GM23338 (cell line): ENCODE measurements at places on chromosomes 7 and 10. TPM values are rescaled to one million over a fixed set of nuclear protein-coding genes. Genes with fewer than 3 reads are reported as not detected.
A peak's percentile ranks its signal among the peaks of the same experiment; 100 is the strongest.

The CALML3 gene
- polyA plus RNA-seq, result not detected in 2 replicates

The SEMA4G gene
- 5.3 and 6.3 TPM in 2 replicates for polyA plus RNA-seq

The GARIN1A gene
- polyA plus RNA-seq, result 0.10 TPM in 1 of 2 replicates, not detected in the other

The TMEM176A gene
- 0.34 and 0.66 TPM in 2 replicates for polyA plus RNA-seq

- H3K4me3 ChIP-seq, result peak overlapping the region; percentile 83
- DNase-seq, result peak; percentile 75
- H3K4me1 ChIP-seq, result peaks cover 46% of the 10 kb centered on the region
- H3K36me3 ChIP-seq, result no peaks in the 10 kb centered on the region
- H3K27me3 ChIP-seq, result no peaks in the 10 kb centered on the region
Observed at GRCh38 chr10:112951359-112952281, 1.6 kb downstream of the TCF7L2 start.

- no peak for DNase-seq
- H3K27ac ChIP-seq, result no peak overlapping the region
- H3K4me3 ChIP-seq, result no peak overlapping the region
- H3K27me3 ChIP-seq, result no peaks in the 10 kb centered on the region
- peaks cover 9% of the 10 kb centered on the region; the same call in 1 of the 2 replicates for H3K4me1 ChIP-seq
- H3K36me3 ChIP-seq, result no peaks in the 10 kb centered on the region
Observed at GRCh38 chr10:14409856-14410458, 79.2 kb upstream of the FRMD4A start.

DNA sequence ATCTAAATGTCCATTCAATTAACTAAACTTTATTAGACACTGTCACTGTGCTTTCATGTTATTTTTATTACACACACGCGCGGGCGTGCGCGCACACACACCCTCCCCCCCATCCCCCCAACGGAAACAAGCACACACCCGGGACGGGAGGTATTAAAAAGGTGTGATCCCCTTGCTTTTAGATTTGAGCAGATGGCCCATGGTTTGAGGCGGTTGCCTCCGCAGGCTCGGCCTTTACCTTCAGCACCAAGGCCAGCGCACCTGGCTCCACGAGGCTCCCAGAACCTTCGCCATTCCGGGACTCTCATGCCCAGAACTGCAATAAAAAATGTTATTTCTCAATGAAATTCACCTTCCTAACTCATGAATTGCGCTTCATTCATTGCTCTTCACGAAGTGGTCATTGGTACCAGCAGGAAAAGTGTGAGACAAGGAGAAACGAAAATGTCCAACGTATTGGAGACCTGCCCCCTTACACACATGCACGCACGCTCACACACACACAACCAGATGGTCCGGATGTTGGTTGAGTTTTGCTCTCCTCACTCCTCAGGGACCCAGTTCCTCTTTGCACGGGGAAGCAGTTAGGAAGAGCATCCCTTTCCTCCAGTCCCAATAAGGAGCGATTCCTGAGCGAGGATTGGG is 20.8 kb upstream of the PTF1A start:
- no peak overlapping the region for H3K4me3 ChIP-seq
- no peak overlapping the region for H3K27ac ChIP-seq
- H3K4me1 ChIP-seq, result peaks cover 27% of the 10 kb centered on the region; the same call in 1 of the 2 replicates
- no peaks in the 10 kb centered on the region for H3K36me3 ChIP-seq
- peak; percentile 85 for DNase-seq

- DNase-seq, result no peak
- H3K4me3 ChIP-seq, result no peak overlapping the region
- peaks cover 34% of the 10 kb centered on the region for H3K4me1 ChIP-seq
- no peaks in the 10 kb centered on the region; the same call in 1 of the 2 replicates for H3K36me3 ChIP-seq
- H3K27me3 ChIP-seq, result no peaks in the 10 kb centered on the region
- 0 out of 2 replicates have a peak overlapping the region, but pooled peaks have one; percentile 14 for H3K27ac ChIP-seq
Observed at GRCh38 chr7:130901209-130901783, 167.3 kb upstream of the KLF14 start.

- DNase-seq, result peak; percentile 28
- H3K4me3 ChIP-seq, result no peak overlapping the region
- H3K27me3 ChIP-seq, result no peaks in the 10 kb centered on the region
Observed at GRCh38 chr7:29306319-29306991, 111.9 kb downstream of the CHN2 start.

- no peaks in the 10 kb centered on the region for H3K27me3 ChIP-seq
- DNase-seq, result no peak
- no peak overlapping the region for H3K4me3 ChIP-seq
- H3K4me1 ChIP-seq, result no peaks in the 10 kb centered on the region
- no peak overlapping the region for H3K27ac ChIP-seq
- H3K36me3 ChIP-seq, result no peaks in the 10 kb centered on the region
Observed at GRCh38 chr7:135247746-135248471, 14.3 kb downstream of the STRA8 start.

DNA sequence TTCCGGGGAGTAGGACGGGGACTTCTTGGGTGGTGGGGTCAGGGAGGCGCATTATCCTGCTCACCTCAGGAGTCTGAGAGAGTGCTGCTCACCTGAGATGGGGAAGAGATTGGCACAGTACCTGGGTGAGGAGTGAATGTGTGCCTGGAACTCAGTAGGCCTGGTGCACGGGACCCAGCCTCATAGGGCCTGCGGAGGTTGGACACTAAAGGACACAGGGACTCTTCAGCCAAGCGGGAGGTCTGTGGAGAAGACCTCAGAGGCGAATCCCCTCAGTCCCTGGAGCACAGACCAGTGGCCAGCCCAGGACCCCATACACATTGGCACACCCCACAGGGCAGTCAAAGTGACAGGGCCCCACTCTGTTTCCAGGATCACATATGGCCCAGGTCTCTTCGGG is 73.2 kb downstream of the OAT start:
- no peaks in the 10 kb centered on the region for H3K36me3 ChIP-seq
- no peak overlapping the region for H3K4me3 ChIP-seq
- H3K27ac ChIP-seq, result no peak overlapping the region
- H3K27me3 ChIP-seq, result no peaks in the 10 kb centered on the region
- H3K4me1 ChIP-seq, result no peaks in the 10 kb centered on the region

- H3K4me3 ChIP-seq, result no peak overlapping the region
- H3K4me1 ChIP-seq, result peaks cover 30% of the 10 kb centered on the region
- DNase-seq, result no peak
- H3K27ac ChIP-seq, result no peak overlapping the region
- H3K27me3 ChIP-seq, result no peaks in the 10 kb centered on the region
Observed at GRCh38 chr7:21077602-21078001, 290.9 kb upstream of the SP8 start.

DNA sequence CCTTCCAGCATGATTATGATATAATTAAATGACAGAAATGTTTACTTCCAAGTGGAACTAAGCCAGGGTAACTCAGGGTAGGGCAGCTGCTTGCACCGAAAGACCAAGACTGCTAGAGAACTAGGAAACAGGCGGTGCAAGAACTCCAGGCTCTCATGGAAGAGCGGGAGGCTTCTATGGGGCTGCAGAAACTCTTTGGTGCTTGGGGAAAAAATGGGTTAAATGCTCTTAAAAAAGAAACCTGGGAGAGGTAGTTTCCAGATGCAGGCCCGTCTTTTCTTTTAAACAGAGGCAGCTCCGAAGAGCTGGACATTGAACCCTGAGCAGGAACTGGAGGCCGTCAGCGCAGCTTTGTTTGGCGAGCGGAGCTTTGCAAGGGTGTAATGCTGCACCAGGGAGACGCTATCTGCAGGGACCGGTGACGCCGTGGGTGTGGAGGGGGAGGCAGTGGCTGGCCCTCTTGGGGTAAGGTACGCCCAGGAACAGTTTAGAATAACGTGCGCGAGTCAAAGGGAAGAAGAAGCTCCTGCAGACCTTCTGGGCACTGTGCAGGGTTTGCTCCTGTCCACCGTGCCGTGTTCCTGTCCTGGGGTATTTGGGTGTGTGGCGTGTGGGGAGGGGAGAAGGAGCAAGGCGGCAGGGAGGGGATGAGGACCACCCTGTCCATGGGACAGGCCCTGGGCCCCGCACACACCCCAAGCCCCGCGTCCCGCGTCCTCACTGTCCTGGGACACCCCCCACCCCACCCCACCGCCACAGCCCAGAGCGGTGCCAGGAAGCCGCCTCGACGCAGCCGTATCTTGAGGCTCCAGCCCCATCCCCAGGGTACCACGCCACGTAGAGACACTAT is 59.0 kb downstream of the EGFR start:
- H3K4me3 ChIP-seq, result no peak overlapping the region
- DNase-seq, result no peak
- H3K27me3 ChIP-seq, result no peaks in the 10 kb centered on the region
- no peaks in the 10 kb centered on the region for H3K36me3 ChIP-seq
- H3K27ac ChIP-seq, result no peak overlapping the region
- H3K4me1 ChIP-seq, result no peaks in the 10 kb centered on the region

DNA sequence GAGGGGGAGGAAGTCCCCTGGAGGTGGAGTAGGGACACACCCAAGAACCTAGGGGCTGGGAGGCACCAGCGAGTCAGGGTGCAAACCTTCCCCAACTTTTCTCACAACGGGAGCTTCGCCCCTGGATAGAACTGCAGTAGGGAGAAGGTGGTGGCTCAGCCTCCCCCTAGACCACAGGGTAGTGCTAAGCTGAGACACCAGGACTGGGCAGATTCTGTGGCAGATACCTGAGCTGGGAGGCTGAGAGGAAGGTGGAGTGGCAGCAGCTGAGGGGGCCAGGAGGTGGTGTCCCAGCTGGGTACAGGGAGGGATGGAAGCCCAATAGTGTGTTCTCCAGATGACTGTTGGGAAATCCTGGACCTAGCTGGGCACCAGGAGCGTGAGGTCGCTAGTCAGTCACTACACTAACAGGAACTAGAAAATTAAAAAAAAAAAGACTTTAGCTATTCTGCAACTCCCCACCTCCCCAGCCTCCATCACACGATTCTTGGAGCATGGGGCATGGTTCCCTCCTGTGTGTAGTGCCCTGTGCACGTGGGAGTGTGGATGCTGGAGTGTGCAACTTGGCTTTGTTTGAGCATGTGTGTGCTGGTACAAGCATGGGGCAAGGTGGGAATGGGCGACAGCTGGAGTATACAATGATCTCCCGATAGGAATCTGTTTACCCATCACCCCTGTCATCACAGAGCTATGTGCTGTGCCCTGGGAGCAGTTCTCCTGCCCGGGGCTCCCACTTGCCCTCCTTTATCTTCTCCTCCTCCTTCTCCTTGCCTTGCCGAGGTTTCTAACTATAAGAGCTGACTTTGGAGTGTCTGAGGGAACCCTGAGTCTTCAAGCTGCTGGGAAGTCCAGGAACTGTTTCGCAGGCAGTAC is 8.8 kb upstream of the TRPV6 start:
- no peak for DNase-seq
- H3K36me3 ChIP-seq, result no peaks in the 10 kb centered on the region
- no peak overlapping the region for H3K4me3 ChIP-seq
- no peak overlapping the region for H3K27ac ChIP-seq
- no peaks in the 10 kb centered on the region for H3K27me3 ChIP-seq
- H3K4me1 ChIP-seq, result no peaks in the 10 kb centered on the region
